ENCODE measurements at places on chromosomes 3 and 15.
A peak's percentile ranks its signal among the peaks of the same experiment; 100 is the strongest.

DNA sequence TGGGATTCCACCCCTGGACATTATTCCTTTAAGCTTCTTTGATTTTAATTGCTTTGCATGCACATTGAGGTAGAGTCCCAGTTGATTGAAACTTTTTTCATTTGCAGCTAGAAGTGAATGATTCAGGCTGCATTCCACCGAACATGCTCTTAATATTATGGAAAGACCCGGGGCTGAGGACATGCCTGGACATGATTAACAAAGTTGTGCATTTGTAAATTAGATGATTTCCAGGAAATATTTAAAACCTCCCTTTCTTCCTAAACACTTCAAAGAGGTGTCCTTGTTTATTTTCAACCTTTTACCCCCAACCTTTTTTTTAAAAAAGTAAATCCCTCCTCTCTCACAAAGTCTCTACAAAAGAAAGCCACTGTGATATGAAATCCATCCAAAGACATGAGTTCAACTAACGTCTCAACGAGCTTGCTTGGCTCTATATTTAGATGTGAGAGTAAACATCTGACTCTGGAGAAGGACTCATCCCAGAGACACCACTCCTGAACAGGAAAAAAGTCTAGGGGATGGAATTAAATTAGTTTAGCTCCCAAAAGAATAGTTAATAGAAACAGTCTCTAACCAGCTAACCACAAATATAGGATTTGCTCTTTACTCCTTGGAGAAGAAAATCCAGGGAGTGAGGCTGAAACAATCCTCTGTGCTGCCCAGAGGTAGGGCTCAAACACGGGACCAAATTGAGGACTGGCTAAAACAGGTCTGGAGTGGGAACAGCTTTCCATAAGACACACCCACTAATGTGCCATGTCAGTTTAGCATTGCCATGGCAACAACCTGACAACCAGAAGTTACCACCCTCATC lies 83.1 kb downstream of the XXYLT1 start:
- no peak for DNase-seq

DNA sequence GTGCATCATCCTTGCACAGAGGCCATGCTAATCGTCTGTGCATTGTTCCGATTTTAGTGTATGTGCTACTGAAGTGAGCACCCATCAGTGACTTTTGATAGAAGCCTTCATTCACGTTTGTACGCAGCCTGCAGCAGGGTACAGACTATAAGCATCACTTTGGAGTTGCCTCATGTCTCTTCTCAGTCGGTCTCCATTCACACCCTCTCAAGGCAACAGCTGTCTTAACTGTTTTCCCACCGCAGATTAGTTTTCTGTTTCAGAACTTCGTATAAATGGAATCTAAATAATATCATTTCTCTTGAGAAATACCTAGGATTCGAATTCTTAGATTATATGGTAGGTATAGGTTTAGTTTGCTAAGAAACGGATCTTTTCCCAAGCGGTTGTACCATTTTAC lies 143.2 kb downstream of the KLHL25 start:
- no peak for DNase-seq

DNA sequence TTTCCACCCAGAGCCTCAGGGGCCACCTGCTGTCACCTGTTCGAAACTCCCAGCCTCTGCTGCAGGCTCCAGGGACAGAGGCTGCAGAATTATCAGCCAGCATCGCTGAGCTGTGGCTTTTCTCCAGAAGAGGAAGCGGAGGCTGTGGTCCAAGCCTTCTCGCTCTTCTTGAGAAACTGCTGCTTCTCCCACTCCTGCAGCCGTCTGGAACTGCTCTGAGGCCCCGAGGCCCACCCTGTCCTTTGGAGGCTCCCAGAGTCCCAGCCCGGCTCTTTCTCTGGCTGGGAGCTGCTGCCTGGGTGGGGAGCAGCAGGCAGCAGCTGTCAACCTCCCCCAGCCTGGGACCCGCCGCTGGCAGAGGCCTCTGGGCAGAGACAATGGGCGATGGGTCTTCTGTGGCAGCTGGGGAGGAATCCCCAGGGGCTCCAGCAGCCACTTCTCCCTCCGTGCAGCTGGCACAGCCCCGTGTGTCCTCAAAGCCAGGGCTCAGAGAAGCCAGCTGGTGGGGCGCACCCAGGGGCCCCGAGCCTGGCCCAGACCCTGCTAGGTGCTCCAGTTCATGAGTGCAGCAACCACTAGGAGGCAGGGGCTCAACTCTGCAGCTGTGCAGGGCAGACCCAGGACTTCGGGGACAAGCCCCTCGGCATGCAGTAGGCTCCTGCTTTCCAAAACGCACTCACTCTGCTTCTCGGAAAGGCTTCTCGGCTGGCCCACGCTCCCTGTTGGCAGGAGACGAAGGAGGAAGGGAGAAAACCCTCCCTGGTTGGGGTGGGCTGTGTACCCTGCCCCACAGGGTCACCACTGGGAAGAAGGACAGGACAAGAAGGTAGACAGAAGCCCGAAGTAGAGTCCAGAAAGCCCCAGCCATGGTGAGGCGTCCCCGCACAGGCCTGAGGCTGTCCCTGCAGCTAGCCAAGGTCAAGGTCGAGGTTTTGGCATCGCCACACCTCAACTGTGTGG lies 49.9 kb upstream of the FURIN start:
- no peak for DNase-seq

- DNase-seq, result no peak
Observed at GRCh38 chr3:110708156-110708555, 363.5 kb upstream of the NECTIN3 start.

DNA sequence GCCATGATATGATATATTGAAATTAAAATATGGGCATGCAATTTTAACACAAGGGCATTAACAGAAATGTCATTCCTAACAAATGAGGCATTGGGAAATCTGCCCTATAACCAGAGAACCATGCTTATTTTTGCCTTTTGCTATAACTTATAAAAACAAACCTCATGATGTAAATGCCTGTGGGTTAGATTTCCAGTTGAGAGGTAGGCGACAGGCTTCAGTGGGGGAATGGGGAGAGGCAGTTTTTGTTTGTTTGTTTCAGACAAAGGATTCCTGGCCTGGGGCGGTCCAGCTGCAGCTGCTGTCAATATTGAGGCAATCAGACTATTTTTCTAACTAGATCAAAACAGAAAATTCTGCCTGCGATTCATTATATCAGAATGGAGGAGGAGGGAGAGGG lies 490.4 kb upstream of the CFAP20DC start:
- DNase-seq, result no peak

GRCh38 chr3:122189357-122189756 lies 5.9 kb downstream of the CASR start:
- DNase-seq, result no peak

DNA sequence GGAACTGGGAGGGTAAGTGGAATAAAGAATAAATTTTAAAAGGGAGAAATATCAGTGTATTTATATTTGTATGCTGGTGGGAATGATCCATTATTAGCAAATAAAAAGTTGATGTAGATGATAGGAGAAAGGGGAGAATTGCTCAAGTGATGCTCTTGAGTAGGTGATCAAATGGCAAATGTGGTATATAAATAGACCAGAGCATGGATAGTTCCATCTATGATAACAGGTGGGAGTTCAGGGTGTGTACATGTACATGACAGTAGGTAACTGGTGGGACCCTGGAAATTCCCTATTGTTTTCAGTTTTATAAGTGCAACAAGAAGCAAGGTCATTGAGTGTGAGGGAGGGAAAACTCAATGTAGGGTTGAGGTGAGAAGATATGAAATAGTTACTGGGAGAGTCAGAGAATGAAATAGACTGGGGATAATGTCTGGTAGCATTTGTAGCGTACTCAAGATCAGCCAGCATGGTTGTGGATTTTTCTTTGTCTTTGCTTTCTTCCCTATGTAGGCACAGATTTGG lies 31.3 kb upstream of the EBLN2 start:
- no peak for DNase-seq

DNA sequence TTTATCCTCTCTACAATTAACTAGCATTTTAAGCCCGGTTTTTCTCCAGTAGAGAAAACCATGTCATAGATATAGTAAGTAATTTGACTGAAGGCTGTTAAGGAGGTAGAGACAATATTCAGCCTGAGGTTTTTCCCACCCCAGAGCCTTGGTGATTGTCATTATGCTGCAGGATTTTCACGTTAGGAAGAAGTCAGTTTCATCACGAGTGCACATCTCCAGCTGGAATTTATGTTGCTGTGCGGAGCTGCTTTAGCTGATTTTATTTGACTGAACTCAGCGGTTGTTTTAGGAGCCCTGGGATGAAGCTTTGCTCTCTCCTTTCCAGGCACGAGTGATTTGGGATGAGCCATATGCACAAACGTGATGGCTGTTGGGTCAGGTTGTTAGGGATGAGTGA lies 271.3 kb upstream of the RGMA start:
- no peak for DNase-seq

DNA sequence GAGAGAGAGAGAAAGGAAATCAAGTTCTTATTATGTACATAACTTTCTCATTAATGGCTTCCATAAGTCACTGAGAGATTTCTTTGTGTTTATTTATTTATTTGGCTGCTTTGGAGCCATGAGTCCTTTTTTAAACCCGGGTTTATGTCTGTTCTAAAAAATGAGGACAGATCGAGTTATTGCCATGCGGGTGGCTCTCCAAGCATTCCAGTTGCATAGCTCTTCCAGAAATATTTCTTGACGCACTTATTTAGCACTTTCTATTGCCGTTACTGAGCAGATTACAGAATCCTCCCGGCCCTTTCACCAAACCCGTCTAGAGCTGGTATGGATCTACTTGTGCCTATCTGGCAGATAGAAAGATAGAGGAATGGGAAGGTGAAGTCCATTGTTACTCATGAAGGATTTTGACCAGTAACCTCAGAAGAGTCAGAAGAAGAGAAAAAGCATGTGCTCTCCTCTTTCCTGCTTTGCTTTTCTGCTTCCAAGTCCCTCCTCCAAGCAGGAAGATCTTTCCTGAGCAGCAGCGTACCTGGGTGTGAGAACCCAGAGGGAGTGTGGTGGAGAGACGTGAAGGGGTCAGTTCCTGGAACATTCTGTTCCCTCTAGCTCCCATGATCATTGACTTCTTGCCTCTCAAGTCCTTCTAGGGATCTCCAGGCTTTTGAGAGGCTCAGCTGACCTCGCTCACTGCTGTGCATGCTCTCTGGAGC lies 112.8 kb downstream of the LPP start:
- DNase-seq, result peak; percentile 60

- no peak for DNase-seq
Observed at GRCh38 chr3:155895379-155895900, 25.0 kb downstream of the GMPS start.

DNA sequence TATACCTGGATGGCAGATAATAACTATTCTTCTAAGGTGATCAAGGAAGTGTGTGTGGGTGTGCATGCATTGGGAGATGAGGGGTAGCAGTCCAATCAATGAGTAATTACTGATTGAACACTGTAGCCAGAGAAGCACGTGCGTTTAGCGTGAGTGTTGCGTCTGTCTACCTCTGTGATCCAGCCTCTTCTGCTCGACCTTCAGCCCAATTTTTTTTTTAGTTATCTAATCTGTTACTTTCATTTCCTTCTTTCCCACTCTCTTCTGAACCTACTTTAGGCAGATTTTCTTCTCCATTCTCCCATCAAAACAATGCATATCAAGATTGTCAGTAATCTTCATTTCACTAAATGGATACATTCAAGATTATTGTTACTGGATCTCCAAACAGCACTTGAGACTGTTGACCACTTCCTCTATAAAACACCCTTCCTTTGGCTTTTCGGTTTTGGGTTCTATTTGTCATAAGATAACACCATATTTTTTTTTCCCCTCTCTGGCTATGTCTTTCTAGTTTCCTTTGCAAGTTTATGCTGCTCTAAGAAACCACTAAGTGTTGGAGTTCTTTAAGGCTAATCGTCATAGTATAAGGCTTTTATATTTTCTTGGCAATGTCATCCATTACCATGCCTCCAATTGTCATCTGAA lies 41.0 kb downstream of the MCTP2 start:
- no peak for DNase-seq

DNA sequence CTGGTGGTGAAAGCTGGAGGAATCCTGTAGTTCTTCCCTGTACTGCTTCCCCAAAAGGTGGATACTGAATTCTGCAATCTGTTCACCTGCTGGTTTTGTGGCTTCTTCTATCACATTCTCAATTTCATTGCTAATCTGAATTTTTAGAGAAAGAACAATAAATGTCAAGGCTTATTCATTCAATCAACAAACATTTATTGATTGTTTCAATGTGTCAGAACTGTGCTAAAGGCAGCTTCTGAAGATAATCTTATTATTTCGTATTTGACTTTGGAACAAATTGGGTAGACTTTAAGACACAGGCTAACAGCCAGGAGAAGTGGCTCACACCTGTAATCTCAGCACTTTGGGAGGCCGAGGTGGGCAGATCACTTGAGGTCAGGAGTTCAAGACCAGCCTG lies 46.8 kb downstream of the IMPG2 start:
- DNase-seq, result no peak
